ENCODE measurements at places on chromosomes 16 and 17.

DNA sequence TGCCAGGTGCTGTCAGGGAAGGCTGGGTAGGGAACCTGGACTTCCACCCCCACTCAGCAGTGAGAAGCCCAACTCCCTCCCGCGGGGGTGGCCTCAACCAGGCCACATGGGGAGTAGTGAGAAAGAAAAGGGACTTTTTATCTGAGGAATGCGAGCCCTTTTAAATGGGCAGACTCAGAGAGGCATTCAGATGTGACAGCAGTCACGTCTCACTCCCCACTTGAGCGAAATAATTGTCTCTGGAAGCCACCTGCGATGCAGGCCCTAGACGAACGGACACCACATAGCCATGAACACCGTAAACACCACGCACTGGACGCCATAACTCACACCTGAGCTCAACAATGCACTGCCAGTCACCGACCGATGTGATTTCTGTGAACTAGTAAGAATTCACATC lies 11.9 kb upstream of the CD300E start:
- DNase-seq, result no peak

DNA sequence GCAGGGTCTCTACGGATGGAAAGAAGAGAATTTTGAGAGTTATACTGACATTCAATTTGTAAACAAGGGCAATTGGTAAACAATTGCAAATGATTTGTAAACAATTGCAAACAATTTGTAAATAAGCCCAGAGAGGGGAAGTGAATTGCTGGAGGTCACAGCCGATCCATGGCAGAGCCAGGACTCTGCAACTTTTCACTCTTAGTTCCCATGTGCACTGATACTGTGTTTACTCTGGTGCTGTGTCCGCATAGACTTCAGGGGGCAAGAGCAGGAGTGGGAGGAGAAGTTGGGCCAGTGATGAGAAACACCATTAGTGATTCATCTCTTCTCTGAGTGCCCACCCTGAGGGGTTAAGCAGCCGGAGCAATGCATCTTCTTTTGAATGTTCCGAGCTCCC lies 14.0 kb downstream of the SCNN1G start:
- DNase-seq, result no peak

GRCh38 chr17:71777048-71777640 lies 343.7 kb upstream of the SOX9 start:
- DNase-seq, result no peak

DNA sequence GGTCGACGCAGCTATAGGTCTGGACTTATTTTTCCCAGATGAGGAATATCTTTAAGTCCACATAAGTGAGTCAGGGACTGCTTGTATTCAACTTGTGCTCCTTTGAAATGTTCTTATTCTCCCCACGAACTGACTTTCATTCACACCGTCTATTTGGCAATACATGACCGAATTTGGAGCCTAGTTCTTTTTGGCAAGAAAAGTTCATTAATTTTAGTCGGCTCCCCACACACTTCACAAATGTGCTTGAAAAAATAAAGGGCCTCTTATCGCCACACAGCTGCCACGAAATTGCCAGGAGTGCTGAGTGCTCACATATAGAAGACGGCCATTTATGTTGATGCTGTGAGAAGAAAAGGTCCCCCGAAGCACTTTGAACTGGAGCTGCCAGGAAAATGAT lies 152.6 kb downstream of the PRKCA start:
- no peak for DNase-seq

DNA sequence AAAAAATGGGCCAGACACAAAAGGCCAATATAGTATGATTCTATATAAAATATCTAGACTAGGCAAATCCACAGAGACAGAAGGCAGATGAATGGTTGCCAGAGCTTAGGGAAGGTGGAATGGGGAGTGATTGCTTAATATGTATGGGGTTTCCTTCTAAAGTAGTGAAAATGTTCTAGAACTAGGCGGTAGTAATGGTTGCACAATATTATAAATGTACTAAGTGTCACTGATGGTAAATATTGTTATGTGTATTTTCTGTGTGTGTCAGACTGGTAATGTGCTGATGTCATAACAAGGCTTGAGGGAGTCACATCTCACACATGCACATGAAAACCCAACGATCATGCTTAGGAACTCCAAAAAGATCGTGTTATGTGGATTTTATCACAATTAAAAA lies 106.9 kb upstream of the SIAH1 start:
- peak; percentile 22 for DNase-seq

- no peak for DNase-seq
Observed at GRCh38 chr16:26816266-26816665, 250.5 kb upstream of the C16orf82 start.

DNA sequence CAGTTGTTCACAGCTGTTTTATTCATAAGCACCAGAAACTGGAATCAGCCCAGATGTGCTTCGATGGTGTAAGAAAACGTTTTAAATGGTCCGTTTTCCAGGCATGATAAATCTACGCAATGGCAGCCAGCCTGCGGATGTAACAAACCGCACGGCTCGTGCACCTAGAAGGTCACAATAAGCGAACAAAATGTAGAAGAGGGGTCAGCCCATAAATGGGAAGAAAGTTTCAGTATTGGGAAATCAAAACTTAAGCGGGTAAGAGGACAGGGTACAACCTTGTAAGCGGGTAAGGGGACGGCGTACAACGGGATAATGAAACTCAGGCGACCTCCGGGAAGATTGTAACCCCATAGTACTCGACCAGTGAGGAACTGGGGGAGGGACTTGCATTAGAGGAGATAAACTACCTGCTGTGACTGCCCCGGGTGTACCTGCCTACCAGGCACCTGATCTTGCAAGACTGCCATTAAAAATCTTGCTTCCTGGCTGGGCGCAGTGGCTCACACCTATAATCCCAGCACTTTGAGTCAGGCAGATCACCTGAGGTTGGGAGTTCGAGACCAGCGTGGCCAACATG lies 66.6 kb downstream of the ANKRD11 start:
- no peak for DNase-seq

GRCh38 chr17:5809056-5809455 lies 224.7 kb upstream of the NLRP1 start:
- DNase-seq, result no peak

GRCh38 chr17:2459917-2460271 lies 51.8 kb downstream of the METTL16 start:
- no peak for DNase-seq

GRCh38 chr17:15007147-15007553 lies 258.0 kb downstream of the PMP22 start:
- DNase-seq, result no peak

- peak; percentile 90 for DNase-seq
Observed at GRCh38 chr16:10521681-10522274, 58.6 kb downstream of the EMP2 start.

DNA sequence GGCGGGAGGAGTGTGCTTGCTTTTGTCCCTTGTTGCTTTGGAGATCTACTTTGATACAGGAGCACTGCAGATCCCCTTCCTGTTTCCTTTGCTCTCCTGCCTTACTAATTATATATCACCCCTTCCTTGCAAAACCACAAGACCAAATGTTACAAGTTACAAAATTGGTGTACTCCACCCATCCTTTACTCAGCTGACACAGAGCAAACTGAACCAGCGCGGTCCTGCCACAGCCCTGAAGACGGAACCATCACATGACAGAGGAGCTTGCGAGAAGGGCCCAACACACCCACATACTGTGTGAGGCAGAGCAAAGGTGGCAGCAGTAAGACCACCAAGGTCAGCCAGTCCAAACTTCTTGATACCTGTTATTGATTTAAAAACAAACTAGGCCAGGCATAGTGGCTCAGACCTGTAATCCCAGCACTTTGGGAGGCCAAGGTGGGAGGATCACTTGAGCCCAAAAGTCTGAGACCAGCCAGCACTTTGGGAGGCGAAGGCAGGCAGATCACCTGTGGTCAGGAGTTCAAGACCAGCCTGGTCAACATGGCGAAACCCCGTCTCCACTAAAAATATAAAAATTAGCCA lies 33.2 kb downstream of the CYTH1 start:
- no peak for DNase-seq

DNA sequence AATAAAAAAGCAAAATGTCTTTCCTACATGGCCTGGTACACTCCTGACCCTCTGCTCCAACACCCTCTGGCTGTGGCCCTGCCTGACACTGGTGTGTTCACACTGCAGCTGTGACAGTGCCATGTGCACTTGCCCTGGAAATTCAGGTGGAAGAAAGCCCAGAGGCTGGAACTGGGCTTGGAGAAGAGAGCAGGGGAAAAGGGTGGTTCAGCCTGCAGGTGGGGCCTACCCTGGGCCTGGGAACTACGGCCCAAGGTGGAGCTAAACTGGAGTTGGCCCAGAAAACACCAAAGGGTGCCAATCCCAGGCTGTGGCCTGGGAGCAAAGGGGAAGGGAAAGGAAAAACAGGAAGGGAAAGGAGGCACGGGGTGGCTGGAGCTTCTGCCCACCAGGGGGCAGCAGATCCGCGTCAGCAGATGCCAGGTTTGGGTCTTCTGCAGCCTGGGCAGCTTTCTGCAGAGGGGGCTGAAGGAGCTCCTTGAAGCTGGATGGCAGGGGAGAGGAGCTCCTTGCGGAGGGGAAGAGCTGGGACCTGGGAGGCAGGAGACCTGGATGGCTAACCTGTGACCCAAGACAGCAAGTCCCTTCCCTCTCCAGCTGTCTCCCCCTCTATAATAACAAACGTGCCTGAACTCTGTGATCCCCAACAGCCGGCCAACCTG lies 15.4 kb upstream of the CTCF start:
- DNase-seq, result peak; percentile 62

DNA sequence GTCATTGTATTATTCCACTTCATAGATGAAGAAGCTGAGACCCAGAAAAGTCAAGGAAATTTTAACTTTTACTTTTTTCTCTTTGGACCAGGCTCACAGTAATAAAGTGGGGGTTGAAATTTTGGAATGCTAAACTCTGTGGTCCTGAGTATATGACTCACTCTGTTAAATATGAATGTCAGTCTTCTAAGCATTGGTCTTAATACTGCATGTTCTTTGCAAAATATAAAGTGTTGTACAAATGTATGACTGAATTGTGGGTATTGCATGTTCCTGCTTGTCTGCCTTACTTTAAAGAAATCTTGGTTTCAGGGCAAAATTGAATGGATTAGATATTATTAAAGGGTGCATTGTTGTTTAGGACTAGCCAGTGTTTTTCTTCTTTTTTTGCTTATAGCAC lies 950.8 kb upstream of the GOT2 start:
- DNase-seq, result no peak

DNA sequence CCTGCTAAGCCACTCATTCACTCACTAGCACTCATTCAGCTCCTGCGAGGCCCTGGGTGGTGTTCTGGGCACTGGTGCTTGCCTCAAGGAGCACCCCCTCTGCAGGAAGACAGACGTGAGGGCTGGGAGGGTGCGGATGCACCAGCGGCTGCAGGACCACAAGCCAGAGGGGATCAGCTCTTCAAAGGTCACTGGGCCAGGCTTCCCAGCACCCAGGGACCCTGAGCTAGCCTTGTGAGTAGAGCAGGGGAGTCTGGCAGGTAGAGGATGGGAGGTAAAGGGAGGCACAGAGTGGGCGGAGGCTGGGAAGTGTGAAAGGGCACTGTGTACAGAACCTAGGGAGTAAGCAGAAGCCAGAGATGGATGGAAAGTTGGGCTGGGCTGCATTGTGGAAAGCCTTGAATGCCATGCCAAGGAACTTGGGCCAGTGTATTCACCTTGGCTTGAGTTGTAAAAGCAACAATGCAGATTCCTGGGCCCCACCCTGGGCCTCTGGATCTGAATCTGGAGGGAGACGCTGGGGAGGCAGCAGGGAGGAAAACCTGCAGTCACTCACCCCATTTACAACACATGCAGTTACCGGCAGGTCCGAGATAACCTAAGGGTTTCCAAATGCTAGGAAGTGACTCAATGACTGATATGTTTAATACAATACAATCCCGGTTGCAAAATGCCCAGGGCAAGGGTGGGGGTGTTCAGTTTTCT lies 1.7 kb downstream of the IL4R start:
- DNase-seq, result peak; percentile 86

DNA sequence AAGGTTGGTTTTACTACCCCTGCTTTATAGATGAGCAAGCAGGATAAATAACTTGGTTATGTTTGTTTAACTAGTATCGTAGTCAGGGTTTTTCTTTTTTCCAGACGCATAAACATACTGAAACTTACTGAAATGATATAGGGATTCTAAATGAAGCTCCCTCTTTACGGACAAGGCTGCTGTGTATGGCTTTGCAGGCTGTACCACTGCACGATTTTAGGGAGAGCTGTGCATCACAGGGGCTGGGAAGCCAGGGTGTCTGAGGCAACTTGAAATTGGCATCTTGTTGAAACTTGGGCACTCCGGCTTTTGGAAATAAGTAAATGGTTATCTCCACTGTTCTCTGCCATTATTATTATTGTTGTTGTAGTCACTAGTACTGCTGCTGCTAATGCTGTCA lies 218.1 kb upstream of the CDH8 start:
- DNase-seq, result no peak

- DNase-seq, result no peak
Observed at GRCh38 chr16:88767546-88768070, 17.4 kb downstream of the PIEZO1 start.

GRCh38 chr17:1168533-1169220 lies 11.1 kb downstream of the ABR start:
- DNase-seq, result no peak

DNA sequence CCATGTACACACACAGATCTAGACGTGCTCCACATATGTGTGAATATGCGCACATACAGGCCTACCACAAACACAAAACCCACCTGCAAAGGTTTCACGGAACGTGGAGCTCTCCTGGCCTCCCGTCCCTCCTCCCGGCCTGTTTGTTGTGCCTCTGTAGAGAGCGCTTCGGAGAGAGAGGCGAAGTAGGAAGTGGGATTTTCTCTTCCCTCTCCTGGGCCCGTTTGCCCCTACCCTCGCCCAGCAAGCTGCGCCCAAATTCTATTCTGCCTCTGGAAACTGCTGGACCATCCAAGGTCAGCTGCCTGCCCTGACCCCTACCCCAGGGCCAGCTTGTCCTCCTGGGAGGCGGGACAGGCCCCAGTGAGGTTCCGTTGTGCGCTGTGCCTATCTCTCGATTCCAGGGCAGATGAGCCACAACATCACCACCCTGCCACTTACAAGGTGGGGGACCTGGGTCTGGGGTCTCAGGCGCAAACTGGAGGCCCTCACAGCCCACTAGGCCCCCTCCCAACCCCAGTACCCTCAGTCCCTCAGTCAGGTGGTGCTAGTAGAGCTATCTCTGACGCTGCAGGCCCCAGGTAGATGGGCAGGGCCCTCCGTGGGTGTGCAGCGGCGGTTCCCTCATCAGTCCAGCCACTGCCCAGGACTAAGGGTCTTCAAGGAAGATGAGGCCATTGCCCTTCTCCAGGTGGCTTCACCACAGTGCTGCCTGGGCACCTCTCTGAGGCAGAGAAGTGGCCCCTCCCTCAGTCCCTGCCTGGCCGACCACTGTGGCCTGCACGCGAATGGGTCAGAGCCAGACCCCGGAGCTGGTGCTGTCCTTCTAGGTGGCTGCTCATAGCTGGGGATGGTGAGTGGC lies 54.2 kb downstream of the BEAN1 start:
- no peak for DNase-seq

DNA sequence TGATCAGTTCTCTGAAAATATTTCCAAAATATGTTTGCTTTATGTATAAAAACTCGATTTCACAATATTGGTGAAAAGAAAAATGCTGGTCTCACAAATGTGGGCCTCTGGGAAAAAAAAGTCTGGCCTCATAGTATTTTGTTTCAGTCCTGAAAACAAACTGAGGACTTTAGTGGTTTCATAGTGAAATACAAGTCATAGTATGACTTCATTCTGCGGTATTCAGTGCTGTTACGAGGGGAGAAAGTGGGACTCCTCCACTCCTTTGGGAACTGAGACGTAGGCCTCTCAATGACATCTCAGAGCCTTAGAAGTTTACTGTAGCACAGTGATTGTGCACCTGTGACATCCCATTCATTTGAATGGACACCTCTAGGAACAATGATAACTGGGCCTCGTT lies 56.0 kb downstream of the CYB561 start:
- DNase-seq, result no peak

Measured in trophoblast cell (in vitro differentiated cells and primary cell).